Effector memory CD8-positive, alpha-beta T cell (primary cell): ENCODE measurements at places on chromosomes 12 and 14.

DNA sequence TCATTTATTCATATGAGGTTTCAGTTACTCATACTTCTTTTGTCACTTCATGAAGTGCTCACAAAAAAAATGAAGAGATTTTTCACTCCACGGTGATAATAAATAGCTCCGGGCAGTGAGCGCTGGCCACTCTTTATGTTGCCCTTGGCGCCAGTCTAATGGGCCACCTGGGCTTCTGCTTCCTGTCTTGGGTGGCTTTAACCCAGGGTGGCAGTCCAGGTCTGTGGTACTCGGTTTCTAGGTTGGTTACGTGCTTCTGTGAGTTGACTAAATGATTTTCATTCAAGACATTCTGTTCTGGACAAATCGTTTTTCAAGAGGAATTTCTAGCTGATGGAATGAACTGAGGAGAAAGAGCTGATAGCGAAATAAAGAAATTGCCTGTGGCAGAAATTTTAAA, 34.6 kb upstream of the NID2 start:
- H3K36me3 ChIP-seq, result no peaks in the 10 kb centered on the region
- peaks cover 3% of the 10 kb centered on the region for H3K27me3 ChIP-seq
- H3K4me1 ChIP-seq, result peaks cover 4% of the 10 kb centered on the region
- no peak overlapping the region for H3K4me3 ChIP-seq
- no peak overlapping the region for H3K27ac ChIP-seq
- no peak for DNase-seq

- DNase-seq, result no peak
- no peak overlapping the region for H3K4me3 ChIP-seq
- H3K27ac ChIP-seq, result no peak overlapping the region
- H3K27me3 ChIP-seq, result no peaks in the 10 kb centered on the region
Measured at GRCh38 chr12:115949675-115950074, 327.8 kb downstream of the MED13L start.

DNA sequence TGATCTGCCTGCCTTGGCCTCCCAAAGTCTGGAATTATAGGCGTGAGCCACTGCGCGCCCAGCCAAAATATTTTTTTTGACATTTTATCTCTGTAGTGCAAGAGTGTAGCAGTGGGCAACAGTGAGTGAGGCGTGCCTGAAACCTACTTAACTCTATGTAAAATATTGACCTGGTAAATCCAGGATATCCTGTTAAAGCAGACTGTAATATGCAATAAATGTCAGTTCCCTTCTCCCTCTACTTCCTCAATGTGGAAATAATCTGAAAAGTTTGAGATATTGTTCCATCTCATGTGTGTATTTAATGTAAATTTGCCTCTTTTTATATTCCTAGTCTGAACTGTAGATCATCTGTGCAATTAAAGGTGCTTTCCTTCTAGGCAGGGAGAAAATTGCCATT, 9.5 kb upstream of the CDK17 start:
- H3K36me3 ChIP-seq, result peaks cover 3% of the 10 kb centered on the region
- no peaks in the 10 kb centered on the region for H3K27me3 ChIP-seq
- H3K4me3 ChIP-seq, result no peak overlapping the region
- H3K27ac ChIP-seq, result no peak overlapping the region
- DNase-seq, result no peak

GRCh38 chr14:67736771-67737170, 35.1 kb downstream of the RDH12 start:
- H3K4me1 ChIP-seq, result no peaks in the 10 kb centered on the region
- no peak overlapping the region for H3K4me3 ChIP-seq
- DNase-seq, result no peak
- no peaks in the 10 kb centered on the region for H3K36me3 ChIP-seq

DNA sequence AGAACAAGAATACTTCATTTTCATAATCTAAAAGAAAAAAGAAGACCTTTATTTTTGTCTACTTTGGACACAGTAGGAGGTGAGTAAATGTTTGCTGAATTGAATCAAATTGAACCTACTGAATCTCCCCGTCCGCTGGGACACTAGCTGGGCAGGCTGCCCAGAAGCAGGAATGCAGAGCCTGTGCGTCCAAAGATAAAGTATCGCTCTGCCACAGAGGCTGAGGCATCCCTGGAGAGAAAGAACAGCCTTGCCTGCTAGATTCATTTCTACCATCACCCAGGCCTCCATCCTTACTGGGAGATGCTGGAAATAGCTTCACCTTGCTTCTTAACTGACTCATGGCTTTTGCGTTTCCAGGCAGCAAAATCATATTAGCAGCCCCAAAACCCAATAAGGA, 64.1 kb upstream of the TSPAN11 start:
- H3K27ac ChIP-seq, result no peak overlapping the region
- no peak for DNase-seq
- peaks cover 49% of the 10 kb centered on the region for H3K27me3 ChIP-seq
- no peaks in the 10 kb centered on the region for H3K36me3 ChIP-seq
- H3K4me3 ChIP-seq, result no peak overlapping the region

- peak overlapping the region; percentile 95 for H3K27ac ChIP-seq
- H3K27me3 ChIP-seq, result no peaks in the 10 kb centered on the region
- peak overlapping the region; percentile 78 for H3K4me3 ChIP-seq
- peaks cover 14% of the 10 kb centered on the region for H3K36me3 ChIP-seq
- H3K4me1 ChIP-seq, result peaks cover 19% of the 10 kb centered on the region
Measured at GRCh38 chr12:122452701-122453285, 30.3 kb upstream of the CLIP1 start.

DNA sequence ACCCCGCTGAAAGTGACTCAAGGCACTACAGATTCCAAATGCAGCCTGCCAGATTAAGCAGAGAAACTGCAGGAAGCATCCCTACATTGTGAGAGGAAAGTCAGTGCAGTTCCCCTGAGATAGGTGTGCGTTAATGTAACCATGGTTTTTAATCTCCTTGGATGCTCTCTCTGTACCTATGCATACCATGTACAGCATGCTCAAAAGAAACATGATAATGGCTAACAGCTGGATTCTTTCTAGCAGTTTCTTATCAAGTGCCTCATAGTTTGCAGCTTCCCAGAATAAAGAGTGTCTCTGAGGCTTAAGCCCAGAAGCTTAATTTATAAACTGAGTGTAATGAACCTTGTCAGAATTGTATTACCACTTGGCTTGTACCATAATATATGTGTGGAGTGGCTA, 17.1 kb upstream of the MDM1 start:
- H3K27me3 ChIP-seq, result no peaks in the 10 kb centered on the region
- DNase-seq, result no peak
- peaks cover 3% of the 10 kb centered on the region for H3K36me3 ChIP-seq
- no peak overlapping the region for H3K27ac ChIP-seq
- H3K4me3 ChIP-seq, result no peak overlapping the region
- H3K4me1 ChIP-seq, result peaks cover 10% of the 10 kb centered on the region

DNA sequence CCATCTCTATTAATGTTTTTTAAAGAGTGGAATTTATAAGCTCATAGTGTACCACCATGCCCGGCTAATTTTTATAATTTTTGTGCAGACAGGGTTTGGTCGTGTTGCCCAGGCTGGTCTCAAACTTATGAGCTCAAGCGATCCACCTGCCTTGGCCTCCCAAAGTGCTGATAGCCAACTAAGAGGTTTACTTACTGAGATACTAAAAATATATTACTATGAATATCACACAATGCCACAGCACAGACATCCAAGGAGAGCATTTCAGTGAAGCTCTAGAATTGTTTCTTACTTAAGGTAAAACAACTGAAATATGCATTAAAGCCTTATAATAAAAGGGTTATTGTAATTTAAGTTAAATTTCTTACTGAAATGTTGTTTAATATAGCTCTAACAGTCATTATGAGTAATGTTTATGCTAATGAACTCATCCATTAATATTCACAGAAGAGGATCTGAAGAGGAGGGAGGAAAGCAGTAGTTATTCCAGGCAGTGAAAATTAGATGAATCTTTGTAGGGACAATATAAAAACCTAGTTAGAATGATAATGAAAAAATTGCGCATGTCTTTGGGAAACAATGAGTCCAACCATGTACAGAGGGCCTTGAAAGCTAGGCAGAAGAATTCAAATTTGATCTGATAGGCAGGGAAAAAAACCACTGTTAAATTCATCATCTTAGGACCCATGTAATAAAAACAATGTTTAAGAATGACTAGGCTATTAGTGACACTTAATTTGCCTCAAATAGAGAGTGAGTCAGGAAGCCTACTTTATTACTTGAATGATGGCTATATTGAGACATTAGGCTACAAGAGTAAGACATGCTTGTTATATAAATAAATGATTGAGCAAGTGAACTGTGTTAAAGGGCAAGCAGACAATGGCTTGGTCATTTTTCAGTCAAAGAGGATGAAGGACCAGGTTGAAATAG, 99.2 kb downstream of the SLC41A2 start:
- no peaks in the 10 kb centered on the region for H3K36me3 ChIP-seq
- H3K4me1 ChIP-seq, result no peaks in the 10 kb centered on the region
- no peak overlapping the region for H3K27ac ChIP-seq
- H3K27me3 ChIP-seq, result no peaks in the 10 kb centered on the region
- no peak for DNase-seq

DNA sequence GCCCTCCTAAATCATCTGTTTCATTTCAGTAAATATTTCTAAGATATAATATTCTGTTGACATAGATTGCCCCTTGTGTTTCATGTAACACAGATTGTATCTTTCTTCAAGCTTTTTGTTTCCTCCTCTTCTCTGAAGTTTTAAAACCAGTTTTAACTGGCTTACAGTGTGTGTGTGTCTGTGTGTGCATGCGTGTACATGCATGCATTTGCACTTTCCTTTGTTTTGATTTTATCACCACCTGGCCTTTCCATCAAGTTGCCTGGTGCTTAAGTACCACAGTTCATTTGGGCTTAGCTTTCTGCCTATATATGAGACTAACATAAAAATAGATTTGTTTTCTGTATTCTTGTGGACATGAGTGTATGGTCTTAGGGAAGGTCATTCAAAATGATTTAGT, 31.9 kb downstream of the ETNK1 start:
- no peak overlapping the region for H3K4me3 ChIP-seq
- peaks cover 16% of the 10 kb centered on the region for H3K4me1 ChIP-seq
- H3K27ac ChIP-seq, result no peak overlapping the region
- no peaks in the 10 kb centered on the region for H3K27me3 ChIP-seq

DNA sequence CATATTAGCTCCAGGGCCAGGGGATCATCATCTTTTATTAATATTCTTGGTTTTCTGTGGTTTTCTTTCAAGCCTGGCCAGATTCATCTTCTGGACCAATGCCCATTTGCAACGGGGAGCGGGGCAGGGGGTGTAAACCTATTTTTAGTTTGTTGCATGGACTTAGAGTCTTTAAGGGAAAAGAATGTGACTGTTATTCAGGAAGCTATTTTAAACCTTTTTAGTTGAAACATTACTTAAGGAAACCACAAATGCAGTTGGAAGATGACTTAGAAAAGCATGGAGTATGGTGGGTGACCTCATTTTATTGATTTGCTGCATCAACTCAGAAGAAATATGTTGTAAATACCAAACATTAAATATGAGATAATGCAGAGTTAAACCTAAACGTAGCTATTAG, 368.4 kb upstream of the E2F7 start:
- H3K4me3 ChIP-seq, result no peak overlapping the region
- no peaks in the 10 kb centered on the region for H3K36me3 ChIP-seq
- H3K4me1 ChIP-seq, result no peaks in the 10 kb centered on the region

- H3K36me3 ChIP-seq, result peaks cover 5% of the 10 kb centered on the region
- DNase-seq, result no peak
- H3K27me3 ChIP-seq, result peaks cover 45% of the 10 kb centered on the region
- H3K27ac ChIP-seq, result no peak overlapping the region
- no peak overlapping the region for H3K4me3 ChIP-seq
Measured at GRCh38 chr14:72617391-72618031, 276.4 kb downstream of the DPF3 start.
